SW 1271 (cell line): ENCODE measurements at places on chromosomes 3 and 15.

DNA sequence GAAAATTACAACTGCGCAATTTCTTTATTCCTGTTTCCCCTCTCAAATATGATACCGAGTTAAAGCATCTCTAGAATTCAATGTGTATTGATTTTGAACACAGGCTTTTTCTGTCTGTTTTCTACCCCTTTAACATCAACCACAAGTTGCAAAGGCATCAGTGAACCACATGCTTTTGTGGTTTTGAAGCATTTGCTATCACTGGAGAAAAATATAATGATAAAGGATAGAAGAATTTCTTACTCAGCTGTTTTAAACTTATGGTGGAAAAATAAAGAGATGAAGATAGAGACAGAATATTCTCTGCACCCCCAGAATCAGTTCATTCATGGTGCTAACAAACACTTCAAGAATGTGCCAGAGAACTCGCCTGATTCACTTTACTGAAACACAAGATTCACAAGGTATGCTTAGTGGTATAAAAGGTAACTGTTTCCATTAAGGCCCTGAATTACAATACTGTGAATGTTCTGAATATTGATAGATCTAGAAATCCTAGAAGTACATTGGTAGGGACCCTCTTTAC is 9.5 kb upstream of the DPPA4 start:
- no peak for DNase-seq

DNA sequence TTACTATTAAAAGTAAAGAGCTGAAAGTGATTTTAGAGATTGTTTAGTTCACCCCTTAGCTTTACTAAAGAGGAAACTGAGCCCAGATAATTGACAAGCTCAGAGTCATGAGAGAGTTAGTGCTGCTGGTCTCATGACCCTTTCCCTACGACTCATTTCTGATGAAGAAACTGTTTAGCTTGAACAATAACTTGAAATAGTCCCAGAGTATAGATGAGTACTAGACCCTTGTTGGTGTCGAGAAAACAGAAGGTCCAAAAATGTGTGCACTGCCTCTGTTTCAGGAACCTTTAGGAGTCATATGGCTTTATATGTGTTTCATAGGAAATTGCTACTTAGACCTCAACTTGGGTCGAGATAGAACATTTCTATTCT is 58.2 kb downstream of the IL16 start:
- no peak for DNase-seq

DNA sequence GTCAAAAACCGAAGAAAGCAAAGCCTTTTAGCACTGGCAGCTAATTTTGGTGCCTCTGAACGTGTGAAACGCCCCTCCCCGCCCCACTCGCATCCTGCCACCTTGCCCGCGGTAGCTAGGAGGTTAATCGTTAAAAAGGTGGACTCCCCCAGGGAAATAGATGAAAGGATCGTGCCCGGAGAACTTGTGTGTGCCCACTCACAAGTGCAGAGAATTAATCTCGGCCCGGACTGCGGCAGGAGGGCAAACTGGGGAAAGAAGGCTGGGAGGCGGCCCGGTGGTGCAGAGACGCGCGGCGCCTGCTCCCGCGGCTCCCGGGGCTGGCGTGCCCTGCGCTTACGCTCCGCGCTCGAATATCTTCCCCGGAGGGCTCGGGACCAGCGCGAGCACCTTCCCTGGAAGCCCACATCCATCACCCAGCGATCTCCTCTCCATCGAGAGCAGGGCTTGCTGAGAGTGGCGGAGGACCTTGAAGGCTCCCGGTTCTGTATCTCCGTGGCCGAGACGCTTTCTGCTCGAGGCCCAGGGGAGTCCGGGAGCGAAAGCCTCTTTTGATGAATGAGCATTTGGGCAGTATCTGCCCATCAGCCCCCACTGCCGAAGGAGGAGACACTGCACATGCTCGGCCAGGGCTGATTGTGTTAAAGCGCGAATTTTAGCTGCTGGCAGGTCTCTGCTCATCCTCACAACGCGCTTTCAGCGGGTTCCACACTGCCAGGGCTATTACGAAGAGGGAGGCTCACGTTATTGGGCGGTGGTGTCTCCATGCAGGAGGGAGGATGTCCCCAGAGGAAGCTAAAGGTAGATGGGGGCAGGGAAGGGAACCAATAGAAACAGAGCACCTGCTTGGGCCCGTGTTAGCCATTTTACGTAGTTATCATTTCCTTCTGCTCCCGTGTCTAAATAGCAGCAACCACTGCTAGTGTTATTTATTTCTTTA is 1.3 kb upstream of the SPTSSB start:
- no peak for DNase-seq

- no peak for DNase-seq
Observed at GRCh38 chr15:95457520-95457919, 873.0 kb upstream of the NR2F2 start.

DNA sequence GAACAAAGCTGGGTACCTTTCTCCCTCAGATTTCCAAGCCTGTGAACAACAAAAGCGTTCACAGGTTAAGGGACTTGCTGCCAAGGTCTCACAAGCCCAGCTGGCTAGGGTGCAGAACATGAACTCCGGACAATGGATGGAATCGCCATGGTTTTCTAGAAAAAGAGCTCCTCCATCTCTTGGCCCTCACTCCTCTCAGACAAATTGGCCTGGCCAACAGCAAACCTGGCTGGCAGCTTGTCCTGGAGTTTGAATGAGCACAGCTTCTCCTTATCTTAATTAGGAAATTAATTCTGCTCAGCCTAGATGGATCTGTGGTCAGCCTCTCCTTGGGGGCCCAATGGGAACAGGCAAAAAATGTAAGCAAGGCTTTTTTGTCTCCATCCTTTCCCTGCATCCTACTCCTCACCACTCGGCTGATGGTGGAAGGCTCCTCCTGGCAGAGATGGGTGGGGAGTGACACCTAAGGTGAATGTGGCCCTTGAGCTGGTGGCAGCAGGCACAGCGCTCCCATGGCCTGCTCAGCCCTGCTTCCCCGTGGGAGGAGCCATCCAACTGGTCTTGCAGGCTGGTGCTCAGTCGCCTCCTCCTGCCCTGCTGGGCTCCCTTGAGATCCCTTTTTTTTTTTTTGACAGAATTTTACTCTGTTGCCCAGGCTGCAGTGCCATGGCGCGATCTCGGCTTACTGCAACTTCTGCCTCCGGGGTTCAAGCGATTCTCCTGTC is 5.8 kb downstream of the KLHL25 start:
- DNase-seq = no peak

DNA sequence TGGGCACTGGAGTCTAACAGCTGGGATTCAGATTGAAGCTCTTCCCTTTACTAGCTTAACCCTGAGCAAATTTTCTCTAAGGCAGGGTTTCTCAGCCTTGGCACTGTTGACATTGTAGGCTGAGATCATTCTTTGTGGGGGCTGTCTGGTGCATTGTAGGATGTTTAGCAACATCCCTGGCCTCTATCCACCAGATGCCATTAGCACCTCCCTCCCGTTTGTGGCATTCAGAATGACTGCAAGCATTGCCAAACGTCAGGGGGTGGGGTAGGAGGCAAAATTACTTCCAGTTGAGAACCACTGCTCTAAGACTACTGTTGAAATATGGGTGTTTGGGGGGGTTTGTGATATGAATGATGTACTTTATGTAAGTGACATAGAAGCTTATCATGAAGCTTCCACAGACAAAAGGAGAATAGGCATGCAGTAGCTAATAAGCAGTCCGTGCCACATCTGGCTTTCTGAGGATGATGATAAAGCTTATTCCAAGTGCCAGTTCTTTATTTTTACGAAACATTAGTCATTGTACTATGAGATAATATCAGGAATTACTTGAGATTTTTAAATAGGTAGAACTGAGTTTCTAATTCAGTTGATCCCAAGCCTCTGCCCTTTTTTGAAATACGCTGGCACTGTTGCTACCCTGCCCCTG is 39.3 kb downstream of the NKIRAS1 start:
- DNase-seq = no peak
